ENCODE measurements at places on chromosomes 11 and 22.

DNA sequence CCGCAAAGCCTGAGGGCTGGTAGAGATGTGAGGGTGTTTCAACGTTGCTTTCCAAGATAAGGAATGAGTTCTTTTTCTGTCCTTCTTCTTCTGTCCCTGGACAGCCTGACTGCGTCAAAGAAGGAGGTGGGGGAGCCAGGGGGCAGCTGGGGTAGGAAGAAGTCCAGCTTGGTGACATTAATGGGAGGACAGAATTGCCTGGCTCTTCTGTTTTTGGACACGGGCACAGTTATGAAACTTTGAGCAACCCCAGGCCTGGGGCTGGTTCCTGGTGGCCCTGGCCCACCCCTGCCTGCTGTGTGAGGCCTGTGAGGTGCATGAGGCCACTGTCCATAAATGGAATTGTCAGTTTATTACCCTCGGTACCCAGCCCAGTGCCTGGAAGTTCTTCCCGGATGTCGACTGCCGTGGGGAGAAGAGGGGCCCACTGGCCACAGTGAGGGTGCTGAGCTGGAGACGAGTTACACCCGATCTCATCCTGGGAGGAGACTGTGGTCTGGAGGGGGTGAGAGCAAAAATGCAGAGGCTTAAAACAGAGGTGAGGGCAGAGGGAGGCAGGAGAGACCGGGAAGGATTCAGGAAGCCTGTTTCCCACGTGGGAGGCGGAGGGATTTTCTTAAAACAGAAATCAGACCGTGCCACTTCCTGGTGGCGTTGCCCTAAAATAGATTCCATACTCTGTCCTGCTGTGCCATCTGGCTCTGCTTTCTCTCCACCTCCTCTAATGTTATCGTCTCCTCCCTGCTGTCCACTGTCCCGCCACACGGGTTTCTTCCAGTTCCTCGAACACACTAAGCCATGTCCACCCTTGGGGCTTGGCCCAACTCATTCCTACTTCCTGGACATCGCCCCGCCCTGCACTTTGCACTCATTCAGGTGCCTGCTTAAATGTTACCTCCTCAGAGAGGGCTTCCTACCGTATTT is 59.7 kb upstream of the RASD2 start:
- DNase-seq, result no peak

GRCh38 chr22:17471886-17472535 is 91.3 kb upstream of the SLC25A18 start:
- DNase-seq, result no peak

GRCh38 chr11:92948116-92948515 is 21.3 kb upstream of the MTNR1B start:
- DNase-seq, result no peak

DNA sequence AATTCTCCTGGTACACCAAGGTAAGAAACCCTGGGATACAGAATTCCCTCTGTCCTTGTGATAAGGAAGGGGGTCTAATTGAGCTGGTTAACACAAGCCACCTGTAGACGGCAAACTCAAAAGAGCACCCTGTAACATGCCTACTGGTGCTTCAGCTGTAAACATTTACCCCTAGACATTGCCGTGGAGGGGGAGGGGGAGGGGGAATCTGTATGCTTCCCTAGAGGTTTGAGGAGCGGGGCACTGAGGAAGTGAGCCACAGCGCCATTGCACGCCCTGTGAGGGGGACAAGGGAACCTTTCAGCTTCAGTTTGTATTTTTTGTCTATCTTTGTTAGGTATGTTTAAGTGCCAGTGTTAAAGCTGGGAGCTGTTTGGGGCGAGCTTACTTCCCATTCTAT is 99.8 kb downstream of the AASDHPPT start:
- no peak for DNase-seq

- no peak for DNase-seq
Measured at GRCh38 chr11:133581091-133581490, 48.8 kb upstream of the OPCML start.

- DNase-seq, result no peak
Measured at GRCh38 chr11:33920838-33921613, 29.1 kb upstream of the LMO2 start.
